GM03348 (cell line): ENCODE measurements at places on chromosomes 13 and 19.

DNA sequence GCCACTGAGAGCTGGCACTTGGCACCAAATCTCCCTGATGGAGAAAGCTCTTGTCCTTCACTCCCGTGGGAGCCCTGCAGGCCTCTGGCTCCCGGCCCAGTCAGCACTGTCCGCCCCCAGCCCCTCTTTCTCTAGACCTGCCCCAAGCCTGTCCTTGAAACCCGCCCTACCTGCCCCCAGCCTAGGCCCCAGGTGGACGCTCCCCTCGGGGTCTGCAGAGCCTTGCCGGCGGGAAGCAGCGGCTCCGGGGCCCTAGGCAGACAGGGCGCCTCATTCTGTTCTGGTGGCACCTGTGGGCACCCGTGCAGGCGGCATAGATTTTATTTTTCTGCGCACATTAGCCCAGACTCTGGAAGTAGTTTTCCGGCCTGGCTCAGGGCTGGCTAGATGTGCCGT is 17.6 kb downstream of the IL17D start:
- DNase-seq, result no peak

DNA sequence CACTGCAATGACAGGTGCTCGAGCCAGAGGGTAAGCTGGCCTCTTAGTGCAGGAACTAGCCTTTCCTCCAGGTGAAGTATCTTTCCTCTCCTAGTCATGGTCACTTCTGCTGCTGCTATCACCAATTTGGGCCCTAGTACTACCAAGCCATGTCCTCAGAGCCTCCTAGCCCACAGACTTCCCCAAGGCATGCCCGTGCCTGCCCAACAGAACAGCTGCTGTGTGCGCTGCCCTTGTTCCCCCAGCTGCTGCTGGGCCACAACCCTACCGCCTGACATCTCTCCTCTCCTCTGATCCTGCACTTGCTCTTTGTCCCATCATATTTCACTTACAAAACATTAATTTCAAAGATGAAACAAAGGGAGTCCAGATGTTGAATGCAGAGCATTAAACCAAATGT is 168.5 kb upstream of the FREM2 start:
- peak; percentile 5 for DNase-seq

DNA sequence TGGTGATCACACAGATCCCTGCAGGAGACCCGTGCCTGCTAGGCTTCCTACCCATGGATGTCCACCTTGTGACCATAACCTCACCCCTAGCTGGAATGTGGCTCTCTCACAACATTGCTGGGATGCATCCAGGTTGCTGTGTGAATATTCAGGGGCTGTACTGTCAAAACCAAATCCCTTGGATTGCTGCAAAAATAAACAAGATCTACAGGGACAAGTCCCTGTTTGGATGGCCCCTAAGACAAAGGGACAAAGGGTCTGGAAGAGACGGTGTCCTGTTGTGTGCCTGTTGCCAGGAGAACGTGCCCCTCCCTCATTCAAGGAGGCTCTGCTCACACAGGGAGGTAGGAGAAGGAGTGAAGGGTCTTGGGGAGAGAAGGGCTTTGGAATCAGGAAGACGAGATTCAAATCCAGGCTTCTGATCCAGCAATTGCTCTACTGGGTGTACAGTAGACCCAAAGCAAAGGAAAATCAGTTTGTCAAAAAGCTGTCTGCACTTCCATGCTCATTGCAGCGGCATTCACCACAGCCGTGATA is 89.2 kb upstream of the WASF3 start:
- no peak for DNase-seq

- no peak for DNase-seq
Observed at GRCh38 chr13:109372666-109373065, 413.7 kb downstream of the IRS2 start.

GRCh38 chr19:56476651-56477428 is at the start of gene ZNF667:
TSS of gene ZNF667 (minus strand) at chr19:56477345. CDS start at chr19:56462370, 14,975 bp downstream.
- peak; percentile 25 for DNase-seq

DNA sequence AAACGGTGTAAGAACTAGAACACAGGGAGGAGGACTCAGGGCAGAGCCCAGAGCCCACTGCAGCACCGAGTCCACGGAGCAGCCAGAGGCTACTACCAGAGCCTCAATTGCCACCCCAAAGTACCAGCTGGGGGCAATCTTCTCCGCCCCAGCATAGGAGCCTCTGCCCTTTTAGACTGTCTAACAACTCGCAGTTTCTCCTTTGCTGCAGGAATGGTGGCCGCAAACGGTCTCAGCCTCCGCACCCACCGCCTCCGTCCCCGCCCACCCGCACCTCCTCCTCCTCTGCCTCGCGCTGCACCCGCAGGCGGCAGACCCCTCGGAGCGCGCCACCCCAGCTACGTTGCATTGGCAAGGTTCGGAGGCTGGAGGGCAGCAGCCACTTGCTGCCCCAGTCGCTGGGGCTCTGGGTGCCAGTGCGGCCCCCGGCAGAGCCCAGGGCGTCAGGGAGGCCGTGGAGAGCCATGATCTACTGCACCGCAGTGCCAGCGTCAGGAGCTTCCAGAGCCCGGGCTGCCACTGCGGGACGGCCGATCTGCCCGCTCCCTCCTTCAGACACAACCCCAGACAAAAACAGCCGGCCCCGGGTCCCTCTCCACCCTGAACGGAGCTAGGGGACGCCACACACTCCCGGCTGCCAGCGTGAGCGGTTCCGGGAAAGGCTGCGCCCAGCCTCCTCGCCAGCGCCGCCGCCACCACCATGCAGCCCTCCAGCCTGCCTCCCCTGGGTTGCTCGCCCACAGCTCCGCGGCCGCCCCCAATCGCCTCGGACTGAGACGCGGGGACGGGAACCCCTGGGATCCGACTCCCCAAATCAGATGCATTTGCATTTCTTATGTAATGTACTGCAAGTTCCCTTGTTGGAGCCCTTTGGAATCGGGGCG is 1.8 kb downstream of the FGF14 start:
- peak; percentile 20 for DNase-seq

GRCh38 chr13:108944760-108945159 is 315.3 kb downstream of the MYO16 start:
- peak; percentile 52 for DNase-seq

DNA sequence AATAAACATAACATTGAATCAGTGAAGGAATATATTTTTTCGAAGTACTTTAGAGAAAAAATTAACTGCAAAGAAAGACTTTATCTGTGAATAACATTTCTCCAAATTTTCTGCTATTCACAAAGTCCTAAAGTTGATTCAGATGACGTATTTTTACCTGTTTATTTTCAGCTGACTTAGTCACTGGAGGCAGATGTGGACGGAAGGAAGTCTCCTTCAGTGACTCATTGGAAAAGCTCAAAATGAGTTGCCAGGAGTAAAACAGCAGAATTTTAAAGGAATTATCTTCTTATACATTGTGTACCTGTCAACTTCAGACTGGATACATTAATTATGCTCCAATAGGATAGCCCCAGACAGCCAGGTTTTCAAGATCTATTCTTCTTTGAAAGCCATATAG is 679.3 kb upstream of the GPC6 start:
- DNase-seq, result no peak

- no peak for DNase-seq
Observed at GRCh38 chr19:1068009-1069001, 1.3 kb downstream of the ARHGAP45 start.

- DNase-seq, result no peak
Observed at GRCh38 chr13:32115066-32115465, 83.5 kb downstream of the FRY start.

- no peak for DNase-seq
Observed at GRCh38 chr13:111860231-111860552, 206.8 kb upstream of the SOX1 start.

GRCh38 chr13:42997381-42997780 is 5.3 kb upstream of the EPSTI1 start:
- DNase-seq, result peak; percentile 32

DNA sequence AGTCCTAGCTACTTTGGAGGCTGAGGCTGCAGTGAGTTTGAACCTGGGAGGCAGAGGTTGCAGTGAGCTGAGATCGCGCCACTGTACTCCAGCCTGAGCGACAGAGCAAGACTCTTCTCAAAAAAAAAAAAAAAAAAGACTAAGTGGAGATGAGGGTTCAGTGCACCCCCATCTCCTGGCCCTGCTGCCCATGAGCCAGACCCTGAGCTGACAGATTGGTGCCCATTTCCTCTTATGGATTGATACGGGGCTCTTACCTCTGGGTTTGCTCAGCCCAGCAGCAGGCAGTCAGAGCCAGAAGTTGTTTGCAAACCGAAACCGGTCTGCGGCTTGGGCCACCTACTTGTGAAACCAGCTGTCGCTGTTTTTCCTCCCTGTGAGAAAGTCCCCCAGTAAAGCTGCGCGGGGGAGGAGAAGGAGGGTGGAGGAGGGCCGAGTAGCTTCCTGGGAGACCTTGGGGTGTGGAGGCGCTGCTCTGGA is 36.9 kb downstream of the ARRDC2 start:
- peak; percentile 71 for DNase-seq

DNA sequence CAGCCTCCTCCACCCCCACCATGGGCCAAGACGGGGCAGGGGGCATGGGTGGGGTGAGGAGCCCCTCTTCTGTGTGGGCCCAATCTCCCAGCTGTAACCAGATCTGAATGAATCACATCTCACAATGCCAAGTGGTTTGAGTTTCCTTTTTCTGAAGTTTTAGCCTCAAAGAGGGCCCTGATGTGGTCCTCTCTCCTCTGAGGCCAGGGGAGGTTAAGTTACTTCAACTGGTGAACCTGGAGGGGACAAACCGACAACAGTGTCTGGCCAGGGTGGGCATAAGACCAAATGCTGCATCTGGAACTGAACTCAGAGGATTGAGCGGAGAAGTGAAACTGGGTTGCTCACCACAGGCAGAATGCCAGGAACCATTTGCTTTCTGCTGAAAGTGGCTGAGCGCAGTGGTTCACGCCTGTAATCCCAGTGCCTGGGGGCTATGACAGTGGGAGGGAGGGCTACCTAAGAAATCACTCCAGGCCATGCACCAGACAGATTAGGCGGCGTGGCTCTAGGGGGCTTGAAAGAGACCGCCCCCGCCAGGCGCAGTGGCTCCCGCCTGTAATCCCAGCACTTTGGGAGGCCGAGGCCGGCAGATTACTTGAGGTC is 15.4 kb upstream of the IRGC start:
- DNase-seq, result peak; percentile 68

- no peak for DNase-seq
Observed at GRCh38 chr19:58536852-58537798, 6.7 kb upstream of the TRIM28 start.

GRCh38 chr13:48579165-48579918 is 46.5 kb upstream of the RCBTB2 start:
- DNase-seq, result no peak

DNA sequence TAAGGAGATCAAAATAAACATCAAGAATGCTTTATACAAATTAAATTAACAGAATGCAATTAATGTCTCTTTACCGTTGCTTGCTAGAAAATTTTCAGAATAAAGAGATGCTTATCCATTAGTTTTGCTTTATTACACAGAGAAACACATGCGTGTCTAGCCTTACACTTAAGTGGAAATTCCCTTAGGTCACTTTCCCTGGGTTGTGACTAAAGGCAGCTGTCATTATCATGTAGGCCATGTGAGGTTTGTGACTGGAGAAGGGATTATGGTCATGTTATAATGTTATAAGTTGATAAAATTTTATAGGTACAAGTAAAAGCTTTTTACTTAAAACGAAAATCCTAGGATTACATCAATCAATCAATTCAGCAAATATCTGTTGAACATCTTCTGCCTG is 121.0 kb downstream of the KCNRG start:
- no peak for DNase-seq

DNA sequence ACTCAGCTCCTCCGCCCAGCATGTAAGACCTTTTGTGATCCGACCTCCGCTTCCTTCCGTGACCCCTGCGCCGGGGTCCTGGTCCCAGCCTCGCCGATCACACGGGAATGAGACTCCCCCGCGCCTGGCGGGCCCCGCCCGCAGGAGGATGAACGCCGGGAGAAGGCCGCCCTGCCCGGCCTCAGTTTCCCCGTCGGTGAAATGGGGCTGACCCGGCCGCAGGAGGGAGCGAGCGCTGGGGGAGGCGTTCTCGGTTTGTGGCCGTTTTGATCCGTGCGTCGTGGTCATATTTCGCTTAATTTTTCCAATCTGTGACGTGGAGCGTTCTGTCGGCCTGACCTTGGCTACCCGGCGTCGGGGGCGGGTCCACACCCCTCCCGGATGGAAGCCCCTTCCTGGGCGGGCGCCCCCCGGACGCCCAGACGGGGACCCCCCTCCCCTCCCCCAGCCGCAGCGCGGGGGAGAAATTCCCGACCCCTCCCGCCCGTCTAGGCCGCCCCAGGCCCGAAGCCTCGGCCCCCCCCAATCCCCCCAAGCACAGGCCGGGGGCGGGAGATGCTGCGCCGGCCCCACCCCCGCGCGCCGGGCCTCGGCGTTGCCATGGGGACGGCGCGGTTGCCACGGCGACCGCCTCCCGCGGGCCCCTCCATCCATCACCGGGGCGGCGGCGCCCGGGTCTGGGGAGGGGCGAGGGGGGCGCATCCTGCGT is 11.1 kb downstream of the PALM start:
- DNase-seq, result no peak

DNA sequence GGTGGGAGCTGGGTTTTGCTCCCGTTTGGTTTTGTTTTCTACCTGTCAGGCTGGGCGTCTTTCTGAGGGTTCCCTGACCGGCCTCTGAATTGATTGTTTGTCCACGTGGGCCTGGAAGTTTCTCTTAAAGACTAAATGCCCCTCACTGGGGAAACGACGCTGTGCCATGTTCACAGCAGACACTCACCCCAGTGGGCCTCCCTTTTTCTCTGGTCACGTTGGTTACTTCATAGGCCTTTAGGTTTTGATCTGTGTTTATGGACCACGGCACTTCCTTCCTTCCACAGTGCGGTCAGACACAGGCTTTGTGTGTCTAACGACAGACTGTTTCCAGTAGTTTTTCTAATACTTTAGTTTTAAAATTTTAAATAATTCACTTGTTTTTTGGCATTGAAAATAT is 20.1 kb upstream of the NDUFS7 start:
- no peak for DNase-seq

- DNase-seq, result peak; percentile 83
Observed at GRCh38 chr19:12668932-12669269, 2.3 kb downstream of the WDR83 start.

DNA sequence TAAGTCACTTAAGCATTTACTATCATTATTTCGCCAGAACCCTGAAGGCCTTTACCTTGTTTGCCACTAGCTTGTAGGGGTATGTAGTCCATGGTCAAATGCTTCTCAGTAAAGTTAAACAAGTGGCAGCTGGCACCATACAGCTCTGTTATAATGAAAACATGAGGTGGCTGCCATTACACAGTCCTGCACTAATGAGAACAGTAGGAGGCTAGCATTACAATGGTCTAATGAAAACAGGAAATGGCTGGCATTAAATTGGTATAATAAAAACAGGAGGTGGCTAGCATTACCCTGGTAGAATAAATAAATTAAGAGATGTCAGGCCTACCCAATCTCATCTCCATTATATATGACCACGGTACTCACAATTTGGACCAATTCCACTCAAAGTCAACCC is 107.5 kb downstream of the PCDH17 start:
- DNase-seq, result no peak

- no peak for DNase-seq
Observed at GRCh38 chr13:54241719-54242118, 1213.1 kb downstream of the OLFM4 start.

GRCh38 chr13:92873029-92873428 is 353.6 kb upstream of the GPC6 start:
- no peak for DNase-seq

DNA sequence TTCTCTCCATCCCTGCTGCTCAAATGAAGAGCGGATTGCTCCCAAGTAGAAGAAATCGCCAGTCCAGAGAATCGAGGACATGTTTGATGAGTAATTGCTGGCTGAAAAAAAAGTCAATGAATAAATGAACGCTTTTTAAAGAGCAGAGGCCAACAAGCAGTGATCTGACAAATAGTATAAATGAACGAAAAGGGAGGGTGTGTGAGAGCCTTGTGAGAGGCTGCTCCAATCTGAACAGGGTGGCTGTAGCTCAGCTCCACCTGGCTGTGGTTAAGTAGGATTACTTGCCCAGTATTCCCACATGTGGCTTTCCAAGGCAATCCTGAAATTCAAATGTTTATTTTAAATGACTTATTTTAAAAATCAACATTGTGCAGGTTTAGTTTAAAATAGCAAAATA is 117.1 kb downstream of the TSHZ3 start:
- no peak for DNase-seq
